ENCODE measurements at places on chromosomes 5 and 9.

GRCh38 chr9:131714821-131715220 lies 25.1 kb downstream of the RAPGEF1 start:
- no peak for DNase-seq

DNA sequence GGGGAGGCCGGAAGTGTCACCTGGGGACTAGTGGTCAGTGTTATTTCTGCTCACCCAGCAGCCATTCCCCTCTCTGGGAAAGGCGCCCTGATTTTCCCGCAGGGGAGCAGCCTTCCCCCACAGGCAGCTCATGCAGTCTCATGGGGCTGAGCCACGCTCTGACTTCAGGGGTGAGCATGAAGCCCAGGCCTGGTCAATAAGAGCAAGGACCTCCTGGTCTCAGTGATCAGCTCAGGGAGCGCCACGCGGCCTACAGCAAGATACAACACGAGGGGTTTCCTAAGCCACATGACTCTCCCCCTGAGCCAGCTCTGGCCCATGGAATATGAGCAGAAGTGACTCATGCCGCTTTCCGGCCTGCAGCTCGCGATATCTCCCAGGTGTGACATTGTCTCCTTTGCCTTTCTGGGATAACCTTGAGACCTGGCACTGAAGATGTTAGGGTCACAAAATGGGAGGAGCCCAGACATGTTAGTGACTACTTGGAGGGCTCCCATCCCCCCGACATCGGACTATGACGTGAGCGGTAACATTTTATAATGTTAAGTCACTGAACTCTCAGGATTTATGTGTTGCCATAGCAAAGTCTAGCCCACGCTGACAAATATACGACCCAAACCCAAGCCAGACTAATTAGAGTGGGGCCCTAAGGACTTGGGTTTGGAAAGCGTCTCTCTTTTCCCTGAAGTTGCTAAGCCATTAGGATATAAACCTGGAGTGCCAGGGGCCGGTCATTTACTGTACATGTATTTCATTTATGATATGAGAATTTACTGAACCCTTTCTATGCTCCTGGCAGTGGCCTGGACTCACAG lies 46.5 kb upstream of the GFPT2 start:
- DNase-seq, result no peak

DNA sequence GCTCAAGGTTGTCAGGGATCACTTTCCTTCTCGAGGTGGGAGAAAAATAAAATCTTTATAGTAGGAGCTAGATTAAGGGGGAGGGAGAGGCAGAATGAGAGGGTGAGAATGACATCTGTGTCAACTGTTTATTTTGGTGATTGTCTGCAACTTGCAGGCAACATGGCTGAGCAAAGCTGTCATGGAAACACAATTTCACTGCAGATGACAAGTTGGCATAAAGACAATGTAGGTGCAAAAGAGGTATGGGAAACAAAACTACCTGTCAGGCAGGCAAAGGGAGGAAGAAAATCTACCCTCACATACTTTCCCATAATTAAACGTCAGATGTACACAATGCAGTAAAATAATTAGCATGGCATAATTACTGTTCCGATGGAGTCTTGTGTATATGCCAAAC lies 167.4 kb downstream of the SLIT3 start:
- DNase-seq, result no peak

GRCh38 chr5:156197042-156197635 lies 129.8 kb upstream of the SGCD start:
- DNase-seq, result no peak

- DNase-seq, result no peak
Measured at GRCh38 chr5:170896779-170897178, 35.0 kb downstream of the RANBP17 start.

DNA sequence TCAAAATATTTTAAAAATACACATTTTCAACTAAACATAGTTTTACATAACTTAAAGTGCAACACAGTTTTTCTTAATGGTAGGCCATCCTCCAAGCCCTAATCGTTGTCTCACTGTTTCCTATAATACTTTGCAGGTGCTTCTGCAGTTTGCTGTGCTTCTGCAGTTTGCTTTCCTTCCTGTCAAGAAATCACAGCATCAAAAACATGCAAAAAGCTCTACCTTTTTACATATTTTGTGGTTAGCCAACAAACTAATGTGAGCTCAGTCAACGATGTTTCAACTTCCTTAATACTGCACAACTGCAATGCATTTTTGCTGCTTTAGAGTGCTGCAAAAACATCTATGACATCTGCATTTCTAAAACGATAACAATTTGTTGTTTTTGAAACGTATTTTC lies 25.2 kb downstream of the EMB start:
- DNase-seq, result no peak

DNA sequence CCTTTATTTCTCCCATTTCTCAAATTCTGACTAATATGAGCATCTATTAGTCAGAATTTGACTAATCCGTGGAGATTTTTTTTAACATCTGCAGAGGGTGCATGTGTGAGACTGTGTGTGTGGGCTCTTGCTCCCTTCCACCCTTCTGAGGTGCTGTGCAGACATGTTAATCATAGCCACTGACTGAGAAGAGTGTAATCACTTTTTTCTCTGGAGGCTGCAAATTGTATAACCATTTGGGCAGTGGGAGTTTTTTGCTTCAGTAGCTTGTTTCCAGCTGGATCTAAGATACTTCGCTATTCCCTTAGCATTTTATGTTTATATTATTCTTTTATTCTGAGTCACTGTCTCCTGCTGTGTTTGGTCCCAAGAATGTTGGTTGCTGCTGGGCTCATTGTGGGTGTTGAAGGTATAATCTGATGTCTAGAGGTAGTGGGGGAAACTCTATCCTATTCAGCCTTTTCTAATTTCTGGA lies 66.2 kb downstream of the ARHGEF28 start:
- no peak for DNase-seq

- DNase-seq, result no peak
Measured at GRCh38 chr9:134189470-134190231, 25.3 kb upstream of the RNU6ATAC start.

DNA sequence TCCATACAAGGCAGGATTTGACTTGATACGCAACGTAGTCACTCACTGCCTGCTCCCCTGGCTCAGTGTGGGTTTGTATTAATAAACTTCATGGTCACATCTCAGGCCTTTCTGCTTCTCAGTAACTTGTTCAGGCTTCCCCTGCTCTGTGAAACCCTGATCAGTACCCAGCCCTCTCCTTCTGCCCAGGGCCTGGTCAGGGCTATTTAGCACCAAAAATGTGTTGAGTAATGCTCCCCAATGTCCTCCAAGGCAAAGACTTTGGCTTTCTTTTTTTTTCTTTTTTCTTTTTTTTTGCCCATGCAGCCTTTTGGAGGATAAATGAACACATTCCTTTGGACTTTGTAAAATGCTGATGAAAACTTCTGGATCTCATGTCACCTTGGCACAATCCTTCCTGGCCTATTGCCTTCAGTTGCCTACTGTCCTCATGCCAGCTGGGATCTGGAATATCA lies 399.2 kb upstream of the KLF4 start:
- no peak for DNase-seq

GRCh38 chr9:107815782-107816560 lies 326.4 kb upstream of the KLF4 start:
- DNase-seq, result no peak

DNA sequence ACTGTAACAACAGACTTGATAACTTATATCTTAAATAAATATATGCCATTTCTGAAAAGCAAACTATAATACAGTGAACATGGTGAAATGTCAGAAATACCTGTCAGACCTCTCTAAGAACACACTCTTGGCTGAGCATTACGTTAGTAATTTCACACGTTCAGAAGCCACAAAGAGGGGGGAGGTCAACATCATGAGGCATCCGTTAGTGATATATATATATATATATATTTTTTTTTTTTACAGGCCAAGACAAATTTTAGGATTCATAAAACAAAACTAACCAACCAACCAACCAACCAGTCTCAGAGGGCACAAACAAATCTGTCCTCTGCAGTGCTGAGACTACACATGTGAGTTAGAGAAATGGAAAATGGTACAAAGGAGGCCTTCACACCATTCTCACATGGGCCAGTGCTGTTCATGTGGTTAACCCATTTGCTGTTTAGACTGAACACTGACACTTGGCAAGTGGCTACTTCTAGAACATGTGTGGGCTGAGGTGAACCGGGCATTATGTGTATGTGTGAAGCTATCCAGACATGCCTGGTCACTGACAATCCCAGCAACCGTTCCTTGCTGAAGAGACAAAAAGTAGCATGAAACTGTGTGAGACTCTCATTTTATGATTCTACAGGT lies 54.5 kb downstream of the ELL2 start:
- DNase-seq, result no peak

DNA sequence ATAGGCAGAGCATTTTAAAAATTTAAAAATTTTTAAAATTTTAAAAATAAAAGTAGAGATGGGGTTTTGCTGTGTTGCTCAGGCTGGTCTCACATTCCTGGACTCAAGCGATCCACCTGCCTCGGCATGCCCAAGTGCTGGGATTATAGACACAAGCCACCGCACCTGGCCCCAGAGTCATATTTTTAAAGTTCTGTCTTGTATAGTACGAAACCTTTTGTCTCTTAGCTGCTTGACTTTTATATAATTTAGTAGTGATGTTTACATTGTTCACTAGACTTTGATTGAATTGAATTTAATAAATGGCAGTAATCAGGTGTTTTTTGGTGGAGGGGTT lies 31.0 kb downstream of the LRRTM2 start:
- DNase-seq, result no peak

GRCh38 chr5:152288499-152288898 lies 116.6 kb downstream of the NMUR2 start:
- no peak for DNase-seq

DNA sequence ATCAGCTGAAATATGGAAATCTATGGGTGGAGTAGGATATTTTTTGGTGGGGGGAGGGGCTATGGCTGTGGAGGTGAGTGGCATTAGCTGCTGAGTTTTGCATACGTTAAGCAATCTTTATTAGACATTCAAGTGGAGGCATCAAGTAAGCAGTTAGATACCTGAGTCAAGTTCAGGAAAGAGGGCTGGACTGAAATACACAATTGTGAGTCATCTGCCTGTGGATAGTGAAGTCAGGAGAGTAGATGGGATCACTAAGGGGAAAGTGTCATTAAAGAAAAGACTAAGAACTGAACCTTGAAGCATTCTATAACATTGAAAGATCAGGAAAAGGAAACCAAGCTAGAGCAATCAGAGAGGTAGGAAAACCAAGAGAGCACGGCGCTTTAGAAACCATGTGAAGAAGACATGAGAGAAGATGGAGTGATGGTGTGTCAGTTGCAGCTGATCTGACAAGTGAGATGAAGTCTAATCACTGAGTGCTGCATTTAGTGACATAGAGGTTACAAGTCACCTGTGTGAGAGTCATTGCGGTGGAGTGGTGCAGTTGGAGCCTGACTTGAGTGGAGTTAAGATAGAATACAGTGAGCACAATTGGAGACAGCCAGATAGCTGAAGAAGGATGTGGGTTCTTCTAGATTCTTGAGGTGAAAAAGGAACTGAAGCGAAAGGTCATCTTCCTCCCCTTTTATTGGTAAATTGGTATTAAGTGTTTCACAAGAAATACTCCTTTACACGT lies 88.7 kb downstream of the PIP5K1B start:
- DNase-seq, result no peak

GRCh38 chr5:147446523-147446922 lies 63.3 kb downstream of the DPYSL3 start:
- DNase-seq, result no peak

- DNase-seq, result no peak
Measured at GRCh38 chr9:2496169-2496568, 125.4 kb upstream of the VLDLR start.

DNA sequence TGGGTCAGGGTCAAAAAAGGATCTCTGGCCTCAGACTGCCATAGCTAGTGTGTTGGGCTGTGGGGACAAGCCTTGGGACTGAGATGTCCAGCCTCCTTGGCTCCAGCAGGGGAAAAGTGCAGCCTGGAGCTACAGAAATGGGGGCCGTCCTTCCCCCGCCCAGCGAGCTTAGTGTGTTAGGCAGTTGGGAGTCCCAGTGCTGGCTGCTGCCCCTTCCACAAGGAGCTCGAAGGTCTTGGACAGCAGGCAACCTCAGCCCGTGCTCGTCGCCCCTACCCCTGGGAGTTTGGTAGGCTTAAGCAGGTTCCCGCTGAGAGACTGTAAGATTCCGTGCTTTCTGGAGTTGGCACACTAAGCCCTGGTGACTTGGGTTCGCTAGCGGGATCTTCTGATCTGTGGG lies 293.0 kb upstream of the CDH12 start:
- DNase-seq, result no peak

- no peak for DNase-seq
Measured at GRCh38 chr9:133426011-133426410, 3.8 kb downstream of the ADAMTS13 start.

GRCh38 chr5:89090037-89090436 lies 207.1 kb upstream of the MEF2C start:
- DNase-seq, result no peak

- no peak for DNase-seq
Measured at GRCh38 chr9:129579294-129579693, 41.6 kb downstream of the C9orf50 start.

- DNase-seq, result no peak
Measured at GRCh38 chr9:127174386-127175318, 52.2 kb upstream of the ANGPTL2 start.

GRCh38 chr5:4941957-4942830 lies 197.9 kb upstream of the ADAMTS16 start:
- peak; percentile 29 for DNase-seq

- peak; percentile 86 for DNase-seq
Measured at GRCh38 chr9:134065612-134066419, 2.0 kb downstream of the BRD3 start.

DNA sequence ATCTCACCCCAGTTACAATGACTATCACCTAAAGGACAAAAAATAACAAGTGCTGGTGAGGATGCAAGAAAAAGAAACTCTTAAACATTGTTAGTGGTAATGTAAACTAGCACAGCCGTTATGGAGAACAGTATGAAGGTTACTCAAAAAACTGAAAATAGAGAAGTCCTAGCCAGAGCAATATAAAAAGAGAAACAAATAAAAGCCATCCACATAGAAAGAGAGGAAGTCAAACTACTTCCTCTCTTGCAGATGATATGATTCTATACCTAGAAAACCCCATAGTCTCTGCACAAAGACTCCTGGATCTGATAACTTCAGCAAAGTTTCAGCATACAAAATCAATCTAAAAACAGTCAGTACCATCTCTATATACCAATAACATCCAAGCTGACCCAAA lies 221.5 kb upstream of the FAM174A start:
- DNase-seq, result no peak

DNA sequence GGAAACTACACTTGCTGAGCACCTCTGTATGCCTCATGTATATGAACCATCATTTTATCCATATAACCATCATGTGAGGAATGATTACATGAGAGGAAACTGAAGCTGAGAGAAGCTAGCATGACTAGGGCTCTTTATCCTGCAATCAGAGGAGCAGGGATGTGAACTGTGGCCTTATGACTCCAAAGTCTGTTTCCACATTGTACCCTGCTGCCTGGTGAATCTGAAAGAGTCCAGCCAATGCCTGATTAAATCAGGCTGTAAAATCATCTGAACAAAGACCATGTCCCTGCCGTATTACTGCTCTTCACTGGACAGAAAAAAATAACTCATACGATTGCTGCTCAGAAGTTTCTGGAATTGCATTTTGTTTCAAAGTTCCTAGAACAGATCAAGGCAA lies 67.0 kb downstream of the LPAR1 start:
- no peak for DNase-seq

- DNase-seq, result no peak
Measured at GRCh38 chr5:160702934-160703333, 149.1 kb downstream of the ATP10B start.

Measured in HuH-7.5 (cell line).